GDM1 (cell line): ENCODE measurements at places on chromosomes 12 and 14.

- DNase-seq: no peak
These were observed 41.8 kb downstream of the EFCAB11 start for GRCh38 chr14:89912667-89913211.

- DNase-seq: no peak
These were observed 295.3 kb downstream of the KCNC2 start for GRCh38 chr12:74914378-74914777.

DNA sequence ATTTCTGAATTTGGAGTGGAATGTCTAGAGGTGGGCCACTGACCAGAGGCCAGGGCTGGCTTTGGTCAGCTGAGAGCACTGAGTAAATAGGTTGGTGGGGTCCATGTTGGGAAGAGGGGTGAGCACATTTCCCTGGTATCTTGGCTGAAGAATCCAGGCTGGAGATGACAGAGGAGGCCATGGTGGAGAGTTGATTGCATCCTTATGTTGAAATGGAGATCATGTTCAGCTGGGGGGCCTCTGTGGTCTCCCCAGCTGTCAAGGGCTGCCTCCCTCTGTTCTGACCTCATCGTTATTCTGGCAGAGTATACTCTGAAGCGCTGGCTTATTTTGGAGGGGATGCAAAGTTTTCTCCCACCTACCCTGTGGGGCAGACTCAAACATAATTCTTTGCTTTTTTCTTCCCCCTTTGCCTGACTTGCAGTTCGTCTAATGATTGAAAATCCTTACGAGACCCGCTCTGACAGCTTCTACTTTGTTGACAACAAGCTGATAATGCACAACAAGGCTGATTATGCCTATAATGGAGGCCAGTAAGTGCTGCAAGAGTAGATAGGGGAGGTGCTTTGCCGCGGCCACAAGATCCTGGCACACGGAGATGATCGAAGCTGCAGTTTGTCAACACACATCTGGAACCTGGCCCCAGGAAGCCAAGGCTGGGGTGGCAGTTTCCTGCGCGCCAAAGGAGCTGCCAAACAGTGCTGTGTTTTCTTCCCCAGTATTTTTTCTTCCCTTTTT is 6.0 kb upstream of the ACADS start:
- no peak for DNase-seq

- no peak for DNase-seq
These were observed 23.0 kb upstream of the ACTN1 start for GRCh38 chr14:69002069-69002468.

DNA sequence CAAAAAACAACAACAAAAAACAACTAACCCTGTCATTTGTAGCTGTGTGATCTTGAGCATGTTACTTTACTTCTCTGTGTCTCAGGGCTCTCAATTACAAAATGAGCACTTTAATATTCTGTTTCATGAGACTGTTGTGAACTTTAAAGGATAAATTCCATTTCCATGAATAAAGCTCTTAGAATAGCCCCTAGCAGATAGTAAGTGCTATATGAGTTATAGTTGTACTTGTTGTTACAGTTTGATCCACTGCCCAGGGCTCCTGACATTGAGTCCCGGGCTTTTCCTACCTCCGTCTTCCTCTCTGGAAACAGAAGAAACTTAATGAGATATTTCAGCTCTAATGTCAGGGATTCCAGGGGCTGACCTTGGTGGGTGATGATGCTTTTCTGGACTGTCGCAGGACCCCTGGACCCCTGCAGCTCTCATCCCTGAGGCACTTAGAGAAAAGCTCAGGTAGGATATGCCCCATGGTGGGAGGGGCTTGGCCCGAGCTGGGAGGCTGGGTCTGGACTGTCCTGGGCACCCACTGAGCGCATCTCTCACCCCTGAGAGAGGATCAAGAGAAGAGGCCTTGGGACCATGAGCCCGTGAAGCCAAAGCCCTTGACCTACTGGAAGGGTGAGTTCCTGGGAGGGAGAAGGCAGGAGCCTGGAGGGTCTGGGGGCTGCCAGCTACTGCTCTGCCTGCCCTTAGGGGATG is 5.1 kb downstream of the P3H3 start:
- DNase-seq: no peak
